ENCODE measurements at places on chromosomes 6 and 20.

GRCh38 chr6:159044899-159045727, at the start of gene TAGAP:
Gene TAGAP (minus strand): TSS chr6:159044991. CDS start chr6:159044146, 845 bp downstream.
- peak; percentile 83 for DNase-seq

GRCh38 chr20:45940053-45940452, 5.6 kb downstream of the PCIF1 start:
- no peak for DNase-seq

DNA sequence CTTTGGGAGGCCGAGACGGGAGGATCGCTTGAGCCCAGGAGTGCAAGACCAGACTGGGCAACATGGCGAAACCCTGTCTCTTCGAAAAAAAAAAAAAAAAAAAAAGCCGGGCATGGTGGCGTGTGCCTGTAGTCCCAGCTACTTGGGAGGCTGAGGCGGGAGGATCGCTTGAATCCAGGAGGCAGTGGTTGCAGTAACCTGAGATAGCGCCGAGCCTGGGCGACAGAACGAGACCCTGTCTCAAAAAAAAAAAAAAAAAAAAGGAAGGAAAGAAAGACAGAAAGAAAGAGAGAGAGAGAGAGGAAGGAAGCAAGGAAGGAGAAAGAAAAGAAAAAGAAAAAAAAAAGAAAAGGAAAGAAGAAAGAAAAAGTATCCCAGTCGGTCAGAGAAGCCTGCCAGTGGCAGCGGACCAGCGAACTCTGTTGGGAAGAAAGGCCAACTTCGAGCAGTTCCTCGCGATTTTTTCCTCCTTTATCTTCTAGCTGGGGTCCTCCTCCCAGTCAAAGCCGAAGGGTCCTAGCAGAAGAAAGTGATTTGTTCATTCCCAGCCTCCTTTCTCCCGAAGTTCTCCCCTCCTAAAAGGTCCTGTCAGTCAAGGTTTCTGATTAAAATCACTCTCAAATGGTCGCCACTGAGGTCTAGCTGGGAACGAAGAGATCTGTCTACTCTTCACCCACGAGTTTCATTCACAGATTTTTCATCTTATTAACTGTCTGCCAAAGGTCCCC, 2.4 kb upstream of the SYCP2L start:
- no peak for DNase-seq

DNA sequence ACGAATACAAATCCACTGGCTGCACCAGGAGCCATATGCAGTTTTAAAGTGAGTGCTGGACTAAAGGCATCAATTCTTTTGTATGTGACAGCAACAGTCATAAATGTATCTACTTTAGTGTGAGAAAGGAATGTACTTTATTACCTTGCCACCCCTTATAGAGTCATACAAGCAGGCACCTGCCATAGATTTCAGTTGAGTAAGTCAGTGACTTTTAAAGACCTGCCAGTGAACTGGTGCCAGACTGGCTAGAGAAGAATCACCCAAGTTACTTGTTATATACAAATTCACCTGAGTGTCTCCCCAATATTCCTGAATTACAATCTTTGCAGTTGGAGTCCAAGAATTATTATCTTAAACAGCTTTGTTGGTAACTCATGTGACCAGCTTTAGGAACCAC, 547.9 kb downstream of the COL12A1 start:
- no peak for DNase-seq

- DNase-seq: no peak
Observed at GRCh38 chr6:40907198-40907701, 131.8 kb downstream of the UNC5CL start.

- no peak for DNase-seq
Observed at GRCh38 chr6:170344631-170345576, 38.3 kb downstream of the FAM120B start.

GRCh38 chr6:24205020-24205492, 79.0 kb downstream of the NRSN1 start:
- peak; percentile 17 for DNase-seq

DNA sequence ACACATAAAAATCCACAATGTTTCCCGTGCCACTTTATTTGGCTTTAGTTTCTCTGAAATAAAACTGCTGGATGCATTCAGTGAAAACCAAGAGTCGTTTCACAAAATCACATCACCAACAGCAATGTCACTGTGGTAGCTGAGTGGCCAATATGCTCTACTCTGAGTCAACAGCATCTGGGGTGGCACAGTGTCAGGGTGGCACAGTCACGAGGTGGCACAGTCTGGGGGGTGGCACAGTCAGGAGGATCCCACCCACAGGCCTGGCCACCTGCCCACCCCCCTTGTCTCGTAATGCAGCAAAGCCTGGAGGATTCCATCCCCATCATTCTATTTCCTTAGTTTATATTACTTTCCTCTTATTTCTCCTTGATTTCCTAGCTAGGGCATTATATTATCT, 87.0 kb downstream of the ANKRD60 start:
- DNase-seq: no peak

DNA sequence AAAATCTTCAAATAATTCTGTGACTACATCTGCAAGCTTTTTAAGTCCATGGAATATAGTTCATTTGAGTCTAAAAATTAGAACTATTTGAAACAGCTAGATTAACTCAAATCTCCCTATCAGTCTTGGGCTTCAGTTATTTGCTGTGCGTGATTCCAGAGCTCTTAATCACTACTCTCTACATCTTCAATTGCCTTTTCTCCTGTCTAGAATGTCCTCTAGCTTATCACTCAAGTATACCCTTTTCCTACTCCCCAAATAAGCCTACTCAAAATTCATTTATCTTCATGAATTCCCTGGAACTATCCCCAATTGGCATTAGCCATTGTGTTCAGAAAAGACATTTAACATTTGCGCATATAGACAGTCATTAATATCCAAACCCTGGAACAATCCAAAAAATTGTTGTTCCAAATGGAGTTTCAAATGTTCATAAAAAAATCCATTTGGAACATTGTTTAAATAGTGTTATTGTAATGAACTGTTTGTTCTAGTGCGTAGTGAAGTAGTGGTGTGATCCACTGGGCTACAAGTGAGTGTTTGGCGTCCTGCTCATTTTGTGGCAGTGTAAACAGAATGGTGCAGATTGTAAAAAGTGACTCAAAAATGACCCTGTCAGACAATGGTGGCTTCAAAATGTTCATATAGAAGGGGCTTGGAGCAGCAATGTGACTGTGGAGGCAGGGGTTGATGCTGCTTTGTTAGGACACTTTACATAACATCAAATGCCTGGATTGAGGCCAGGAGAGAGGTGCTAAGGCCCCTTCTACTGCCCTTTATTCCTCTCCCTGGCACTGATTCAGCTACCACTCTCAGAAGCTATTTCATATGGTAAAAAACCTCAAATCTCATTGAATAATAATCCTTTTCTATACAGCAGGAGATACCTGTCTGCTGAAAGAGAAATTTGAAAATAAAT, 122.3 kb downstream of the KIF6 start:
- no peak for DNase-seq

DNA sequence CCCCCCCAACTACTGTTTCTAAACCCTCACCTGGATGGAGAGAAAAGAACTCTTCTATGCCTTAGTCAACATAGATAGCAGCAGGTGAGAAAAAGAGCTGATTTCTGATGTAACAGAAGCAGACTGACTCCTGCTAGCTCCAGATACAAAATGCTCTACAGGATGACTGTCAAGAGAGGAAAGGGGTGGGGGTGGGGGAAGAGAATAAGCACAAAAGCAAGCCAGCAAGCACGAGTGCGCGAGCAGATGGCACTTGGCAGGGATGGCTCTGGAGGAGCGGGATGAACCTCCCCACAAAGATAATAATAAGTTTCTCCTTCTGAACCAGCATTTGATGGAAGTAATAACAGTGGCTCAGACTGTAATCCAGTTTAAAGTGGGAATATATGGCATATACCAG, 45.6 kb upstream of the SPDEF start:
- no peak for DNase-seq

- DNase-seq: no peak
Observed at GRCh38 chr6:3226042-3226441, 1.4 kb downstream of the TUBB2B start.

All from GM20000 (cell line).